ENCODE measurements at places on chromosomes 2 and 18.
A peak's percentile ranks its signal among the peaks of the same experiment; 100 is the strongest.

GRCh38 chr2:101718993-101719571 is 21.6 kb downstream of the MAP4K4 start:
- DNase-seq, result peak; percentile 53

DNA sequence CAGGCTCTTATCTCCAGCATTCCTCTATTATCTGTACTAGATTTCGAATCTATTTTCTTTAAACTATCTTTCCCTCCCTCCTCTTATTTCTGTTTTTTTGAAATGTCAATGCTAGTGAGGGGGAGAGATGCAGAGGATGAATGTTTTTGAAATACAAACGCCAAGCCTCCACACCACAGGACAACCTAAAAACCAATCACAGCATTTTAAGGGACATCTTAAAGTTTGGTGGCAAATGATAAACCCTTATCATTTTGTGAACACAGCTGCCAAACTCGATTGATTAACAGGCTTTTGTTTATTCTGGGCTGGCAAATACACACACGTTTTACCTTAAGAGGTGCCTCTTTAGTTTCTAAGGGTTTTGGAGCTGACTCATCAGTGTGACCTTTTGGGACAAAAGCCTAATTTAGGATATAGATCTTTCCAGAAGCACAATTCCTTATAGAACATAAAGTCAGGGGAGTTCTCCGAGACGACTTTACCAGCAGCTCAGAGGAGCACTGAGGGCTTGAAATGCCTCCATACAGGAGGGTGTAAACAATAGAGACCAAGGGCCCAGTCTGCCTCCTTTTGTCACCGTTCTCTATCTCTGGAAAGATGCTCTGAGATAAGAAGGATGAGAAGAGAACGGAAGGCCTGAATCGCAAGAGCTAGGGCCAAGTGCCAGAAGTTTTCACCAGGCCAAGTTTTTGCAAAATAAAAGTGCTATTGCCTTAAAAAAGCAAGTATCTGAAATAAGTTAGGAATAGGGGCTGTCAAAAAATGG is 4.2 kb upstream of the MEIS1 start:
- no peak for DNase-seq

DNA sequence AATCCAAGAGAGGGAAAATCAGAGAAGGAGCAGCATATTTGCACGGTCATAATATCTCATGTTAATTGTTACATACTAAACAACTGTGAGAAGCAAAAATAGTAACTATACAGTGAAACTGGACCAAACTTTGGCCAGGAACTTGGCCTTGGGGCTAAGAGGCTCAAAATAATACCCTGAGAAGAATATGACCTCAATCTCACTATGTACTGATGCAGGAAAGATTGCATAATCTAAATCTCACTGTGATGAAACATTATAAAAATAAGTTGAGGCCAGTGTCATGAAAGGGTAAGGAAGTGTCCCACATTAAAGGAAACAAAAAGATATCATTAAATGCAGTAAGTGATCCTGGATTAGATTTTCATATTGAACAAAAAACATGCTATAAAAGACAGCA is 36.5 kb downstream of the ZRANB3 start:
- DNase-seq, result no peak

- DNase-seq, result no peak
Measured at GRCh38 chr2:121798617-121799016, 43.2 kb downstream of the TSN start.

- DNase-seq, result no peak
Measured at GRCh38 chr2:33277002-33277426, 199.4 kb upstream of the RASGRP3 start.

DNA sequence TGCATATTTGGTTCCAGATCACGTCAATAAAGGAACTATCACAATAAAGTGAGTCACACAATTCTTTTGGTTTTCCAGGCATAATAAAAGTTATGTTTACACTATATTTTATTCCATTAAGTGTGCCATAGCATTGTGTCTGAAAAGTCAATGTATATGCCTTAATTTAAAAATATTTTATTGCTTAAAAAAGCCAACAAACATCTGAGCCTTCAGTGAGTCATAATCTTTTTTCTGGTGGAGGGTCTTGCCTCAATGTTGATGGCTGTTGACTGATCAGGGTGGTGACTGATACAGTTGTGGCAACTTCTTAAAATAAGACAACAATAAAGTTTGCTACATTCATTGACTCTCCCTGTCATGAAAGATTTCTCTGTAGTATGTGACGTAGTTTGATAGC is 254.3 kb upstream of the SPOPL start:
- no peak for DNase-seq

DNA sequence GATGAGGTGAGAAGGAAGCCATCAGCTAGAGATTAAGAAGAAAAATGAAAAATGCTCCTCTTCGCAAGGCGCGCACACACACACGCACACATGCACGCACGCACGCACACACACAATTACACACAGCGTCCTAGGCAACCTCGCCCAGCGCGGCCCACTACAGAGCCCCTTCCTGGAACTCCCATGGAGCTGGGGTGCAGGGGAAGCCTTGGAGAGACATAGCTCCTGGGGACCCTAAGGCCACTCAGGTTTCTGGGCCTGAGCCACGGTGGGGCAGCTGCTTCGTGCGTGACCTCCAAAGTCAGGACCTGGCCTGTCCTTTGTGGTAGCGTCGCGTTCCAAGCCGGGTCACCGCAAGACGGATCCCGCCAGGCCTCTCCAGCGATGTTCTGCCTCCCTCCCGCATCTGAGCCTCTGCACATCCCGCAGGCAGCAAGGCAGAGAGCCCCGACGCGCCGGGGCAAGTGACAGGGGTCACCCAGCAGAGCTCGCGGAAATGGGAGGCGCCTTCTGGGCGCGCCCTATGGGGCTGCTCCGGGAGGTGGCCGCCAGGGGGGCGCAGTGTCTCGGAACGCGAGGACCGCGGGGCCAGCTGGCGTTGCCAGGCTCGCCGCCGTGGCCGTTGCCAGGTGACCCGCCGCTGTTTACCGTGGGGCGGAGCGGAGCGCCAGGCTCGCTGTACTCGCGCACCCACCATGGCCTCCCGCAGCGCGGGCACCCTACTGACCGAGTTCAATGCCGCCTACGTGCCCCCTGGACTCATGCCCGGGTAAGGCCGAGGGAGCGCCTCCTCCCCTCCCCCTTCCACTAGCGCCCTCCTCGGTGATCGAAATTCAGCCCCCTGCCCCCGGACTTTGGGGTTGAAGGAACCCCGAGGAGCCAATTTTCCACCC is 79.0 kb downstream of the CIB4 start:
- peak; percentile 57 for DNase-seq

DNA sequence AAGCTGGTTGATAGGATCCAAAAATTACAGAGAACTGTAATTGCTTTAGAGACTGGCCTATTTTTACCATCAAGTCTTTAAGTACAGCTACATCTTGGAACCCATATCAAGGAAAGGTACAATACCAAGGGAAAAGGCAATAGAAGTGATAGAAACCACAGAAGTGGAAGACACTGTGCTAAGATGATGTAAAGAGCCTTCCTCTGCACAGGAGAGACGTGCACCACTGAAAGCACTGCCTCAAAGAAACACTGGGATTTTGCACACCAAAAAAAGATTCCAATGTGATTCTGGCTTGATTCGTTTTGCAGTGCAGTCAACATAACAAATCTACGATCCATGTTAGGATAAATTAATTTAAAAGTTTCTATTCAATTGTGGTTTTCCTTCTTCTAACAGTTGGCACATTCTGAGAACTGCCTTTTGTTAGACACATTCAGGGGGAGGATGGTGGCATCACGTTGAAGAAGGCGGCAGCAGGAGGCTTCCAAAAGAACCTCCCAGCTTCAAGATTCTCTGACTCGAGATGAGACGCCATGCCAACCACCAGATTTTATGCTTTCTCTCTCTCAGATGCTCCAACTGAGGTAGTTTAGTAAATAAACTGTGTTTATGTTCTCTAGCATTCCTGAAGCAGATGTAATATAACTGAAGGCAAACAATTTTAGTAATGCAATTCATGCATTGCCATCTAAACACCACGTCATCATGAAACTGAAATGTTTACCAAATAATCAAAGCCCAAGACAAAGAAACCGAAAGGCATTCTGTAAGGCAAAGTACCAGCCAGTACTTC is 102.9 kb downstream of the BCL2 start:
- DNase-seq, result no peak
